ENCODE measurements at places on chromosomes 4 and X.

DNA sequence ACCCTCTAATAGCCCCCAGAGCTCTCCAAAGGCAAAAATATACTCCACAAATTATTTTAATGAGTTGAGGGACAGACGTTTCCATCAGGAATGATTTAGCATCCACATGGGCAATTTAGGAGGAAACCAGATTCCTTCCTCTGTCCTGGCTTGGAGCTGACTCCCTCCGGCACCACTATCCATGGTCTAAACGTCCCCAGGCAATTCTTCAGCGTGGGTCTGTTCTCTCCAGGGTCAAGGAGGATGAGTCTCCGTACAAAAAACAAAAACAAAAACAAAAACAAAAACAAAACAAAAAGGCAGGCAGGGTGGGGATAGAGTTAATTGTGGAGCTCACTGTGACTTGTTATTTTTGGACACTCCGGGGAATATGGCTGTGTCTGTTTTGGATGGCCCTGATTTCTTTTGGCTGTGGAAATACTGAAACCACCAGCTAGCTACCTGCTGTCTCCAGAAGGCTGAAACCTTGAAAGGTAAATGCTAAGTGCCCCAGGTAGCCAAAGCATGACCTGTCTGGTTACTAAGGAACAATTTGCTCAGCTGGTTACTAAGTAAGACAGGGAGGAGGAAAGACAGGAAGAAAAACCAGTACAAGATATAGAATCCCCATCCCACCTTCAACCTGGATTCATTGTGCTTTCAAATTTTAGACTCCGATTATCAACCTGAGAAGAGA, 419.1 kb upstream of the LCORL start:
- DNase-seq = no peak

DNA sequence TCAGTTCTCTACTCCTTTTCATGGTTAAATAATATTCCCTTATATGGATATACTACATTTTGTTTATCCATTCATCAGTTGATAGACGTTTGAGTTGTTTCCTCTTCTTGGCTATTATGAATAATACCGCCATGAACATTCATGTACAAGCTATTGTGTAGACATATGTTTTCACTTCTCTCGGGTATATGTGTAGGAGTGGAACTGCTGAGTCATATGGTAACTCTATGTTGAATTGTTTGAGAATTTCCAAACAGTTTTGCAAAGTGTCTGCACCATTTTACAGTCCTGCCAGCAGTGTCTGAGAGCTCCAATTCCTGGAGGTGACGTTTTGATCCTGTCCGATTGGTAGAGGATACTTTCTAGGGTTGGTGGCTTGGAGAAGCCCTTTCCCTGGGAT, 23.6 kb downstream of the PLAC1 start:
- peak; percentile 69 for DNase-seq

DNA sequence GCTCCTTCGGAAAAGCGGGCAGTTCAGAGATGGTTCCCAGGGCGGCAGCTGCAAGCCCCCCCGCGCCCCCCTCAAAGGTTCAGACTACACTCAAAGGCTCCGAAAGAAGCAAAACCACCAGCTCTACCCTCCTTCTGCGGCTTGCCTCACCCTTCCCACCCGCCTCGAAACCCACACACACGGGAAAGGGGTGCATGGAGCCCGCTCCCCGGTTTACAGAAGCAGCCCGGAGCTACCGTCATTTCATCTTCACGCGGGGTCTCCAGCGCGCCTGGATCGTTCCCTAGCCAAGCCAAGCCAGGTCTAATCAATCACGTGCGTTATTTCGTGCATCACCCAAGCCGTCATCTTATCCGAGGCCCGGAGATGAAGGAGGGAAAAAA, 1.2 kb downstream of the NLGN4X start:
- DNase-seq = no peak

- no peak for DNase-seq
Observed at GRCh38 chr4:67922697-67923096, 38.9 kb upstream of the TMPRSS11D start.

- DNase-seq = no peak
Observed at GRCh38 chr4:96052827-96053226, 212.9 kb downstream of the PDHA2 start.

- no peak for DNase-seq
Observed at GRCh38 chrX:111123606-111124179, 27.7 kb downstream of the PAK3 start.

GRCh38 chrX:120522820-120523219, 37.9 kb downstream of the CUL4B start:
- DNase-seq = no peak

GRCh38 chr4:121255986-121256750, 92.0 kb upstream of the TNIP3 start:
- DNase-seq = peak; percentile 86

- no peak for DNase-seq
Observed at GRCh38 chr4:59689149-59689548, 1511.0 kb upstream of the ADGRL3 start.

GRCh38 chr4:137238456-137239162, 293.7 kb downstream of the PCDH18 start:
- no peak for DNase-seq

DNA sequence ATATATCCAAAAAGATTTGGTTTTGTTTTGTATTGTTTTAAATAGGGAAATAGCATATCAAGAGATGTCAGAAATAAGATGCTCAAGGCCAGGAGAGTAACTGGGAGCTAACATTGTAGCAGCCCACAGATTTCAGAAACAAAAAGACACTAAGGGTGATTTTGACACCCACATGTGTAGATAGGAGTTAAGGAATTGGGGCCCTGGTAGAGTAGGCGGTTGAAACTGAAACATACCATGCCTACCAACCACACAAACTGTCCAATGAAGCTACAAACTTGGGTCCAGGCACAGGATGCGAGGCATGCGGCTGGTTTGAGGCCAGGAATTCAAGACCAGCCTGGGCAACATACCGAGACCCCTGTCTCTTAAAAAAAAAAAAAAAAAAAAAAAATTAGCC, 6.3 kb upstream of the HSPA4L start:
- no peak for DNase-seq

- no peak for DNase-seq
Observed at GRCh38 chr4:178255172-178255571, 812.9 kb upstream of the AGA start.

- no peak for DNase-seq
Observed at GRCh38 chr4:96585304-96585703, 745.4 kb downstream of the PDHA2 start.

Measured in MV-4-11 (cell line).